Neural progenitor cell (in vitro differentiated cells): ENCODE measurements at places on chromosomes 4 and X. TPM values are rescaled to one million over a fixed set of nuclear protein-coding genes. Genes with fewer than 3 reads are reported as not detected.

DNA sequence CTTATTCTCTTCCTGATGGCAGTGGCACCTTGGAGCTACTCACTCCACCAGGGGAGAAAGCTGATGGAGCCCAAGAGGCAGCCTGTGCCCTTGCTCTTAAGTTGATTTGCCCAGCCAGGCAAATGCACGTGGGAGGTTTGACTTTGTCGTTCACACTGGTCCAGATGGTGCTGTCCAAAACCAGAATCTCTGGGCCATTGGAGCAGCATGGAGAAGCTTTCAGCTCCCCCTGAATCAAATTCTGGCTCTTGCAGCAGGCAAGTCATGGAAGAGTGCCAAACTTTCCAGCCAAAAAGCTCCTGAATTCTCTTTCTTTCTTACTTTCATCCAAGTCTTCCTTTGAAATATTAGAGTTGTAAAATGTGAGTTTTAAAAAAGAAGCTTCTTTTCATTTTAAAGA lies 970.4 kb downstream of the RPA4 start:
- H3K27ac ChIP-seq: no peak overlapping the region
- H3K4me3 ChIP-seq: no peak overlapping the region
- no peaks in the 10 kb centered on the region for H3K36me3 ChIP-seq
- no peaks in the 10 kb centered on the region for H3K4me1 ChIP-seq

- peaks cover 14% of the 10 kb centered on the region for H3K4me1 ChIP-seq
- no peak overlapping the region for H3K4me3 ChIP-seq
- no peaks in the 10 kb centered on the region for H3K27me3 ChIP-seq
- no peaks in the 10 kb centered on the region for H3K36me3 ChIP-seq
- DNase-seq: no peak
These were observed 50.3 kb downstream of the DKK2 start for GRCh38 chr4:106985830-106986229.

DNA sequence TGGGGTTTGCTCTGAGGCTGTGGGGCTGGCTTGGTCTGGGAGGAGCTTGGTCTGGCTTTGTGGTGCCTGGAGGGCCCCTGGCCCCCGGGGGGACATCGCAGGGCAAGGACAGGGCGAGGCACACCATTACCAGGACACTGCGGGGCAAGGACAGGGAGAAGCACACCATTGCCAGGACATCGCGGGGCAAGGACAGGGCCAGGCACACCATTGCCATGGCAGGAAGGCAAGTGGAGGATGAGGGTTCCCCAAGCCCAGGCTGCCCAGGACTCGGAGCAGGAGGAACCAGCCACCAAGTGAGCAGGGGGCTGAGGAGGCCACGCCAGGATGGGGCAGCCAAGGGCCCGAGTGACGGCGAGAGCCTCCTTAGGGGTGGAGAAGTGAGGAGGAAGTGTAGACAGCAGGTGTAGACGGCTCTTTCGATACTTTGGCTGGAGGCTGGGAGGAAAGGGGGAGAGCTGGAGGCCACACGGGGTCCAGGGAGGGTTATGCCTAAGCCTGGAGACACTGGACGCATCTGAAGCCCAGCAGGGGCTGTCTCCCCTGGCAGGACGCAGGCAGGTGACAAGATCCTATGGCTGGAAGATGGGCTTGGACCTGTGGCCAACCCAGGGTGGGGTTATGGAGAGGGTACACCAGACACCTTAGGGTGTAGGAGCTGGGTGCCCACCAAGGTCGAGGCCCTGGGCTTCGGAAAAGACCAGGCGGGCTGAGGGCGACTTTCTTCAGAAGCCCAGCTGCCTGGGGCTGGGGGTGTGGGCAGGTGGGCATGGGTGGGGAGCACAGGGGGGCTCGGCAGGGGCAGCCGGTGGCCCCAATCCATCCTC lies 7.3 kb downstream of the NKX1-1 start:
- H3K4me3 ChIP-seq: no peak overlapping the region
- no peak overlapping the region for H3K27ac ChIP-seq
- H3K36me3 ChIP-seq: no peaks in the 10 kb centered on the region
- H3K4me1 ChIP-seq: no peaks in the 10 kb centered on the region

DNA sequence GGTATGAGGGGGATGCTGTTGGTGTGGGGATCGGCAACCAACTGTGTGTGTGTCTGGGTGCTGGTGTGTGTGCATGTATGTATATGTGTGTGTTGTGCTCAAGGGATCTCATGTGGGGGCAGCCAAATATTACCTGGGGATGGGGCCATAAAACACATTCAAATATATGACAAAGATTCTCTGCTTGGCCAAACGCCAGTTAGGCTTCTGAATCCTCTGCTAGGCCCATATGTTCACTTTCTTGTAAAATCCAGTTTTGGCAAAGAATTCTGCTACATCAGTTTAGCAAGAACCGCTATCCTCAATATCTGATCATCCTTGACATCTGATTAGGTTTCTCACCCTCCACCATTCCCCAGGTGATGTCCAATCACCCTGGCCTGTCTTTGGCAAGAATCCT lies 106.6 kb downstream of the RASL11B start:
- no peak overlapping the region for H3K27ac ChIP-seq
- no peaks in the 10 kb centered on the region for H3K27me3 ChIP-seq
- DNase-seq: no peak
- H3K4me3 ChIP-seq: no peak overlapping the region

DNA sequence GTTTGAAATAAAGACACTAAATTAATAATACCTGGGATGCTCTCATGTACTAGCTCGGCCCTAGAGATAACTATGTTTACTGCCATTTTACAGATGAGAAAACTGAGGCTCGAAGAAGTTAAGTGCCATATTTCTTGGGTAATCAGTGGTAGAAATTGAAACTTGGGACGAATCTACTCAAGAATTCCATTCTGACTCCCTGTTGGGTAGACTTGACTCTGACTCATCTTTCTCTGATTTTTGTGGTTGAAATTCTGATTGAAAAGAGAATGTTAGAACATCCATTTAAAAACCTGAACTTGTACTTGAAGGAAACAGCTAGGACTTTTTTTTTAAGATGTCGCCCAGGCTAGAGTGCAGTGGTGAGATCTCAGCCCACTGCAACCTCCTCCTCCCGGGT lies 50.1 kb upstream of the NSUN7 start:
- H3K27ac ChIP-seq: no peak overlapping the region
- H3K36me3 ChIP-seq: no peaks in the 10 kb centered on the region
- H3K4me3 ChIP-seq: no peak overlapping the region
- no peak for DNase-seq

- no peak for DNase-seq
- H3K36me3 ChIP-seq: no peaks in the 10 kb centered on the region
- H3K4me3 ChIP-seq: no peak overlapping the region
- no peaks in the 10 kb centered on the region for H3K27me3 ChIP-seq
These were observed 475.4 kb upstream of the HS3ST1 start for GRCh38 chr4:11904117-11904535.

- no peaks in the 10 kb centered on the region for H3K27me3 ChIP-seq
- H3K36me3 ChIP-seq: no peaks in the 10 kb centered on the region
- no peak overlapping the region for H3K4me3 ChIP-seq
- no peaks in the 10 kb centered on the region for H3K4me1 ChIP-seq
- H3K27ac ChIP-seq: no peak overlapping the region
These were observed 4.9 kb upstream of the SLC25A4 start for GRCh38 chr4:185138161-185138560.

- no peaks in the 10 kb centered on the region for H3K4me1 ChIP-seq
- H3K27me3 ChIP-seq: no peaks in the 10 kb centered on the region
- DNase-seq: no peak
- H3K27ac ChIP-seq: no peak overlapping the region
- H3K4me3 ChIP-seq: no peak overlapping the region
These were observed 93.4 kb downstream of the RS1 start for GRCh38 chrX:18578546-18578945.

DNA sequence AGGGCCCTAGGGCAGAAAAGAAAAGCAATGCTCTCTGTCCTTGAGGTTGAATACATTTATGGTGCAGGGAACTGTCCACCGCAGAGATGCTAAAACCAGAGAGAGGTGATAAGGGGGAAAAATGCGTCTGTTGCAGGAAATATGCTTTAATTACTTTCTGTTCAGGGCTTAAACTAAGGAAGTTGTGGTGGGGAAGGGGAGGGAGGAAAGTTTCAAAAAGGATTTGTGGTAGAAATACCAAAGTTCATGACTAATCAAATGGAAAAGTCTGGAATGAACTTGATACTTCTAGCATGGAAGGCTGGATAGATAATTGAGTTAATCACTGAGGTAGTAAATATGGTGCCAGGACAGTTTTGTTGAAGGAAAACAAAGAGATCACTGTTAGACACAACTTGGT lies 99.0 kb downstream of the ASB9 start:
- no peak overlapping the region for H3K27ac ChIP-seq
- no peaks in the 10 kb centered on the region for H3K36me3 ChIP-seq
- no peak overlapping the region for H3K4me3 ChIP-seq
- DNase-seq: no peak
- H3K27me3 ChIP-seq: no peaks in the 10 kb centered on the region

- H3K27ac ChIP-seq: no peak overlapping the region
- DNase-seq: no peak
- H3K27me3 ChIP-seq: no peaks in the 10 kb centered on the region
- no peak overlapping the region for H3K4me3 ChIP-seq
These were observed 107.0 kb downstream of the ARAP2 start for GRCh38 chr4:36137336-36137735.

- no peak for DNase-seq
- H3K36me3 ChIP-seq: no peaks in the 10 kb centered on the region
- no peak overlapping the region for H3K4me3 ChIP-seq
These were observed 18.3 kb upstream of the IL21 start for GRCh38 chr4:122639181-122639580.

GRCh38 chrX:109795682-109796081 lies 62.6 kb upstream of the ACSL4 start:
- no peaks in the 10 kb centered on the region for H3K27me3 ChIP-seq
- H3K27ac ChIP-seq: no peak overlapping the region
- no peak overlapping the region for H3K4me3 ChIP-seq
- no peaks in the 10 kb centered on the region for H3K4me1 ChIP-seq
- no peaks in the 10 kb centered on the region for H3K36me3 ChIP-seq

- H3K4me3 ChIP-seq: peak overlapping the region; percentile 10
- H3K4me1 ChIP-seq: peaks cover 17% of the 10 kb centered on the region
- H3K36me3 ChIP-seq: peaks cover 25% of the 10 kb centered on the region
- peak overlapping the region; percentile 78 for H3K27ac ChIP-seq
These were observed 677 bp upstream of the NONO start for GRCh38 chrX:71282514-71283402.

DNA sequence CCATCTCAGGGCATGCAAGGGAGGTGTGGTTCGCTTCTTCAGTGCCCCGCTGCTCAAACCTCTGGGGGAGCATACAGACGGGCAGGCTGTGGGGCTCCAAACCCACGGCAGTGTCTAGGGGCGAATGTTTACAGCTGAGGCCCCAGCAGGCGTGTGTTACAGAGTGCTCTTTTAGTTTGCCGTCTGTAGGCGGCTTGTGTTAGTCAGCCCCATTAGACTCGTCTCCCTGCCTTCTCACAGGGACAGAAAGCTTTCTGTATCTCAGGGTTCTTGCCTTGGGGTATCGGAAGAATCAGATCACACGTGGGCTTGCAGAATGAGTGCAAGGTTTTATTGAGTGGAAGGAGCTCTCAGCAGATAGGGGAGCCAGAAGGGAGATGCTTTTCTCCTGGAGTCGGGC lies 10.6 kb downstream of the RS1 start:
- no peaks in the 10 kb centered on the region for H3K4me1 ChIP-seq
- H3K4me3 ChIP-seq: no peak overlapping the region
- no peaks in the 10 kb centered on the region for H3K36me3 ChIP-seq
- no peak for DNase-seq
- no peak overlapping the region for H3K27ac ChIP-seq

GRCh38 chr4:20614816-20615215 lies 85.4 kb upstream of the PACRGL start:
- no peak overlapping the region for H3K27ac ChIP-seq
- H3K36me3 ChIP-seq: no peaks in the 10 kb centered on the region
- H3K27me3 ChIP-seq: no peaks in the 10 kb centered on the region
- no peak overlapping the region for H3K4me3 ChIP-seq

DNA sequence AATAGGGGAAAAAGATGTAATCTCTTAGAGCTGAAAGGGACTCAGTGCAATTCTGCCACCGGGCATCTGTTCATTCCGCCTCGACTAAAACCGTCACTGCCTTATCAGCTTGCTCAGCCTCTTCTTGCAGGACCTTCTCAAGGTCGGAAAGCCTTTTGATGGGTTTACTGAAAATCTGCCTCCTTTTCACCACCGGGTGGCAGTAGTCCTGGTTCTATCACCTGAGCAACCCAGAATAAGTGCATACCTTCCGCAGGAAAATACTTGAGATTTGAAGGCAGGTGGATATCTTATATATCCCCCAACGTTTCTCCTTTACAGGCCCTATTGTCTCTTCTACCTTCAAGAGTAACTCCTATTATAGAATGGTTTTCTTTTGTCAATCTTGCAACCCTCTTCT lies 103.4 kb upstream of the PAK3 start:
- H3K36me3 ChIP-seq: no peaks in the 10 kb centered on the region
- DNase-seq: peak; percentile 65
- H3K4me1 ChIP-seq: no peaks in the 10 kb centered on the region
- no peak overlapping the region for H3K27ac ChIP-seq
- no peaks in the 10 kb centered on the region for H3K27me3 ChIP-seq

CT45A10 gene
- total RNA-seq: not detected in 2 replicates

TLR6 gene
- total RNA-seq: 0.06 and 0.07 TPM in 2 replicates

TMEM144 gene
- 2.0 and 4.1 TPM in 2 replicates for total RNA-seq

HSFX4 gene
- total RNA-seq: not detected in 2 replicates

FAT4 gene
- 7.4 and 8.5 TPM in 2 replicates for total RNA-seq

SPANXB1 gene
- not detected in 2 replicates for total RNA-seq

PLXNB3 gene
- 0.25 and 0.71 TPM in 2 replicates for total RNA-seq

LNX1 gene
- 0.34 and 0.43 TPM in 2 replicates for total RNA-seq
